Stimulated activated CD8-positive, alpha-beta memory T cell treated with anti-CD3 and anti-CD28 coated beads, Interleukin-7, amount 100 ng/mL, for 1 hour (primary cell): ENCODE measurements at places on chromosomes 4 and X.

- DNase-seq = no peak
Observed at GRCh38 chrX:140092121-140092520, 126.8 kb upstream of the CXorf66 start.

DNA sequence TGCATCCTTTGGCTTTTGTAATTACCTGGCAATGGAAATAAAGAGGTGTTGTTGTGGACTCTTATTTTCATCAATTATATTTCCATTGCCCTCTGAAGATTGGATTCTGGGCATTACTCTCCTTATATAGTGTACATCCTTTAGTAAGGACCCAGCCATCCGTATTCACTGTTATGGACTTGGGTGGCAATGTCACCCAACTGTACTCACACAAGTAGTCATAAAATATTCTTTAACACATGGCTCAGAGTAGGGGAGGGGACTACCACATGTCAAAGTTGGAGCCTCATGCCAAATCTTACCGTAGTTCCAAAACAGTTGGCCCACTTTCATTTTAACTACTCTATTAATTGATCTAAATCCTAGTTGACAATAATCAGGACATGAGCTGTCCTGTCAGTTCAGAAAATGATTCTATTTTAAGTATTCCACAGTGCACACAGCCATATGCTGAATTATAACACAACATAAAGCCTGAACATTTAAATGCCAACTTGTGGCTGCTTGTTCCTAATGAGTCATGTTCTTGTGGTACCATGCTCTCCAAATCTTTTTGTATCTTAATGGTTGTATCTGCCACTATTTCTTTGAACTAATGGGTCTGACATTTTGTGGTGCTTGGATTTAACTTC lies 4.9 kb downstream of the FRAS1 start:
- DNase-seq = no peak

GRCh38 chr4:72314869-72315268 lies 254.2 kb downstream of the ADAMTS3 start:
- no peak for DNase-seq

GRCh38 chr4:129110931-129111330 lies 15.0 kb downstream of the C4orf33 start:
- DNase-seq = no peak

DNA sequence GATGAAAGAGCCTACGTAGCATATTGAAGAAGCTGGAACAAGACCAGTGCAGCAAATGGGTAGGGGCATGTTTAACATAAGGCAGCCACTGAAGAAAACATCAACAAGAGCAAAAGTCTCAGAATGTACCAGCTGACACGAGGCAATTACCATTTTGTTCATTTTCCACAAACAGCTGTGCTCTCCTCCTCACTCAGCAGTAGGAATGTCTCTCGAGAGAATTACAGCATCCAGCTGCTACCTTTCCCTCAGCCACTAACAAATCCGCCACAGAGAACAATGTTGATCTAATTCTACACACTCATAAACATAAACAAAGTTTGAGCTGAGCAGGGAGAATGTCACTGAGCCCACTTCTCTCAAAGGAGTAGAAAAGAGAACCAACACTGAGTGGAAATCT lies 68.0 kb downstream of the OPHN1 start:
- DNase-seq = no peak

GRCh38 chrX:107625739-107626138 lies 2.6 kb upstream of the PRPS1 start:
- no peak for DNase-seq

GRCh38 chrX:11254417-11255109 lies 38.6 kb upstream of the AMELX start:
- DNase-seq = no peak

GRCh38 chr4:15361529-15361928 lies 66.3 kb upstream of the C1QTNF7 start:
- no peak for DNase-seq

GRCh38 chr4:152382057-152382785 lies 153.7 kb downstream of the FBXW7 start:
- DNase-seq = no peak

DNA sequence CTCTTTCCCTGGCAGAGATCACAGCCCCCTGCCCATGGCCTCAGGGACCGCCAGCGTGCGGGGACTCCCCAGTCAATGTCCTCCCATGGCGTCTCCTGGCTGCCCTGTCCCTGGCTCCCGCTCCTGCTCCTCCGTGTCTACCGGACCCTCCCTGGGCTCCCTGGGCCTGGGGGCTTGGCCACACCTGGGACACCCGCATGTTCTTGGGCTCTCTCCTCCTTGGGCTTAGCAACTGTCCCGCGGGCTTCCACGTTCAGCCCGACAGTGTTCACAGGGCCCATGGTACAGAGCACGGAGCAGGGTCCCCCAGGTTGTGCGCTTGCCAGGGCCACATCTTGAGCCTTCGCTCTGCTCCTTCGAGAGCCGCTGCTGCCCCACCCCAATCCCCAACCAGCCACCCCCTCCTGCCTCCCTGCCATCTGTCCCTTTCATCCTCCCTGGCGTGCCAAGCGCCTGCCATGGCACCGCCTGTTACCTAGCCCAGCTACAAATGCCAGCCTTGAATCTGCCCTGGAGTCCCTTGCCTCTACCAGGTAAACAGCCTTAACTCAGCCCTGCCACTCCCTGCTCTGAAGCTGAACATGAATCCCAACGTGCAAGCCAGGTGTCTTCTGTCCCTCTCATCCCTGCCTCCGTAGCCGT lies 3.9 kb downstream of the AVPR2 start:
- no peak for DNase-seq

- peak; percentile 55 for DNase-seq
Observed at GRCh38 chrX:56783450-56783831, 54.4 kb downstream of the NBDY start.
